ENCODE measurements at places on chromosomes 2 and 18.

DNA sequence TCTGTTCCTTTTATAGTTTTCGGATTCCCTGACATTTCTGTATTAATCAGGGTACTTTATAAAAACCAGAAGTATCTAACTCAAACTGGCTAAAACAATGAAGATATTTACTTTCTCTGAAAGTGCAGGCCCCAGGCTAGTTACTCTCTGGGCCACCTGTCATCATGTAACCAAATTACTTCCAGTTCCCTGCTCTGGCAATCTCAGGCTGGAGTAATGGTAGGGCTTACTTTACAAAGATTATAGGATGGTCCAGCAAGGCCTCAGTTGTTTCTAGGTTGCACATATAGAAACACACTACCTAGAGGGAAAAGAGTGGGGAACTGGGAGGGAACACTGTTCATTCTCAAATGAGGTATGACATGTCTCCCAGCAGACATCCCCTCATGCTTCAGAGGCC is 74.8 kb downstream of the CHST9 start:
- no peak for DNase-seq

GRCh38 chr2:234999740-235000425 is 48.1 kb downstream of the SH3BP4 start:
- DNase-seq, result no peak

DNA sequence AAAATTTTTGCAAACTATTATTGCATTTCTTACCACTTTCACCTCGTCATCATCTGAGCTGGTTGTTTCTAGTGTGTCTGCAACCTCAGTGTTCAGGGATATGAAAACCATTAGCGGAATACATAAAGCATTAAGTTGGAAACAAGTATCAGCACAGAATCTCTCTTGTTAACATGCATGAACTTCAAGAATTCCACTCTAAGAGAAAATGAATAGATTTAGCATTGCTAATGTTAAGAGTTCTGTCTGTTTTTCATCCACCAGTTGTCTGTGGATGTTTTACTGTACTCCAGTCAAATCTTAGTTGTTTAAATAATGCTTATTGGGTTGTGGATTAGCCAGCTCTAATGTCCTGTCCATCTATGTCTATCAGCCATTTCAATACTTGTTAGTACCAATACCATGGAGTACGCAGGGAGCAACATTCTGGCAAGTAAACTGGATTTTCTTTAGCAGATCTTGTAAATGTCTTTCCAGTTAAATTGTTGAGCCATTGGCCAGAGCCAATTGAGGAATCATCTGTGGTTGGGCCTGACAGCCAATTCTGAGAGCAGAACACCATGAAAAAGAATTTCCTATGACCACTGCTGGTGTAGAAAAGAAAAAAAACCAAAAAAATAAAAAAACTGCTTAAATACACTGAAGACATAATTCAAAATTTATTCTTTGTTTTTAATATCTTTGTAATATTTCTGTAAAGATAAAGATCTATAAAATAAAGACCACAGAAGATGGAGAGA is 82.5 kb downstream of the SLC8A1 start:
- DNase-seq, result no peak

GRCh38 chr18:78993014-78993926 is 13.7 kb downstream of the SALL3 start:
- no peak for DNase-seq

DNA sequence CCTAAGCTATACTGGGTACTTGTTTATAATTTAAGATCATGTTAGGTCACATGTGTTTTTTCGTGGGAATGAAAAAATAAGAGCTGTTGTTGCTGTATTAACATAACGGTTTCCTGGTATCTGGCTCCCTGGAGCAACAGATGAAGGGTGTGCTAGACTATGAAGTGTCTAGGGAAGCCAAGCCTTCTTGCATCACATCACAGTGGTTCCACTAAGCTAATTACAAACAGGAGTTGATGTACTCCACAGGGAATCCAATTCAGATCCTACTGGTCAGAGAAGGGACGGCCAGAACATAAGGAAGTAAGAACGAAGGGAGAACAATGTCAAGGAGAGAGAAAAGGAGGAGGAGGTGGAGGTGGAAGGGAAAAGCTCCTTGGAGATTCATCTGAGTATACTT is 193.0 kb upstream of the CYP26B1 start:
- no peak for DNase-seq

- DNase-seq, result peak; percentile 46
Measured at GRCh38 chr2:85584857-85585780, 888 bp downstream of the VAMP5 start.

- DNase-seq, result no peak
Measured at GRCh38 chr18:74446631-74447403, 10.3 kb downstream of the DIPK1C start.

- peak; percentile 14 for DNase-seq
Measured at GRCh38 chr2:148875387-148876051, 492 bp downstream of the KIF5C start.

- DNase-seq, result no peak
Measured at GRCh38 chr18:3649135-3649632, 199.2 kb downstream of the TGIF1 start.

DNA sequence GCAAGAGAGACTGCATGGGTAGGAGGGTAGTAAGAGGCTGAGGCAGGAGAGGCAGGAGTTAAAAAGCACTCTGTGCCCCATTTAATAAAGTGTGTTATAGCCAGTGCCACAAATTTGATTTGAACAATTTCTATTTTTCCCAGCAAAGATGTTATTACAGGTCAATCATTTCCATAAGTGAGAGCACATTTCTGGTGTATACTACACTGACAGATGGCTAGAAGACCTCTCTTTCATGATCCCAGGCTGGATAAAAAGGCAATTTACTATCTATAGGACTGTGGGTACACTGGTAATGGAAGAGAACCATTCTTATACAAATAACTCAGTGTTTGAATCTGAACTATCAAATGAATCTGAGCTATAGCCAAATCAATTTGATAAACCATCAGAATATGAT is 176.2 kb downstream of the FSHR start:
- DNase-seq, result no peak

GRCh38 chr2:3241971-3242746 is 135.5 kb downstream of the EIPR1 start:
- no peak for DNase-seq

GRCh38 chr18:60675801-60676200 is 303.2 kb upstream of the MC4R start:
- DNase-seq, result no peak

All from activated CD4-positive, alpha-beta T cell treated with anti-CD3 and anti-CD28 coated beads, Interleukin-2, amount 50 U/mL, for 16 hours (primary cell).